Activated CD4-positive, alpha-beta T cell treated with anti-CD3 and anti-CD28 coated beads, Interleukin-2, amount 10 ng/mL, durations not matched to agents 24 days and 14 days (primary cell): ENCODE measurements at places on chromosomes 4 and X.
A peak's percentile ranks its signal among the peaks of the same experiment; 100 is the strongest.

GRCh38 chr4:80073473-80074008 is 512 bp upstream of the ANTXR2 start:
- DNase-seq, result peak; percentile 79

DNA sequence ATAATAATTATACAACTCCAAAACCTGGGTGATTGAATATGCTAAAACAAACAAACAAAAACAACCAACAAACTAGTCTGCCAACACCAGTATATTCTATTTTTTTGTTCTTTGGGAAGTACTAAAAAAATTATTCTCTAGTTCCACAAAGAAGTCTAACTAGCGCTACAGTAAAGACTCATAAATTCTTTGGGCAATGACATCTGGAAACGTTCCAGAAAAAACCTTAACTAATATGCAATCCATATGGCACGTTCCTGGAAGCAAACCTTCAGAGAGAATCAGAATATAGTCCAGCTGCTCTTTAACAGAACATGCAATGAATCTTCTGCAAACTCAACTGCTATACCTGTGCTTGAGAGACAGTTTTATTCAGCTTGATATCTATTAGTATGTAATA is 500.1 kb downstream of the TRAM1L1 start:
- DNase-seq, result no peak

- DNase-seq, result peak; percentile 61
Observed at GRCh38 chrX:51860679-51861078, 32.7 kb upstream of the MAGED1 start.

DNA sequence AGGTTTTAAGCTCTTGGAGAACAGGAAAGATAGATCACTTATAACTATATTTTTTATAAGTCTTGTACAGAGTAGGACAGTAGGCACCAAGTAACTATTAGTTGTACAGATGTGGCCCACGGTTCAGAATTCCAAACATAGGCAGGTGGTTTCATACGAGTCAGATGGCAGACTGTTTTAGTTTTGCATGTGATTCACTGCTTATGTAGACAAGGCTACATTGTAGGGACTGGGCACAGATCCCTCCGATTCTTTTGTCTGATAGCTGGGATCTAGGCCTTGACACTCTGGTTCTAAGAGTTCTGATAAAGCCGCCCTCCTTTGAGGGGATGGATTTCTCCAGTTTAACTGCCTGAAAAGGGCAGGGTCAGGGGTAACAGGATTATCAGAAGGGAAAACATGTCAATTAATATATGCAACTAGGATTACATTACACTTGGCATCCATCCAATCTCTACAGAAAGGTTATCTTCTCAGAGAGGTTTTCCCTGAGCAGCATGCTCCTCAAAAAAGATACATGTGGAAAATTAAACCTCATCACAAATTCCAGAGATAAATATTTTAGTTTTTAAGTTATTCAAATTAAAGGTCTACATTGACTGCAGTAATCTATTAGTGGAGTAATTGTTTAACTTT is 87.8 kb downstream of the SPRY1 start:
- DNase-seq, result no peak

GRCh38 chr4:87901422-87901992 is 68.7 kb downstream of the MEPE start:
- no peak for DNase-seq

GRCh38 chrX:155744534-155744933 is 131.8 kb upstream of the TMLHE start:
- DNase-seq, result no peak

DNA sequence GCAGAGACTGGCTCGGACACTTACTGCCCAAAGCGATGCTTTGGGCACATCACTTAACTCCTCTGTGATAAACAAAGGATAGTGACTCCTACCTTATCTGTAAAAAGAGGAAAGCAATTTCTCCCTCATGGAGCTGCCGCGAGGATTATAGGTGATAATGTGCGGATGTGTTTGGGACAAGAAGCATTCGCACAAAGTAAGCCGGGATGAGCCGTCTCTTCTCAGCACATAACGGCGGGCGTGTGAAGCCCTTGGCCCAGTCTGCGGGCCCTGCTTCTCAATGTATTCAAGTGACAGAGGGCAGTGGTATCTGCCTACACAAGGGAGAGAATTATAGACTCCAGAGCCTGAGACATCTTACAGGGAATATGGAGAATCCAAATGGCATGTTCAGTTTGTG is 550.3 kb upstream of the CPEB2 start:
- no peak for DNase-seq

DNA sequence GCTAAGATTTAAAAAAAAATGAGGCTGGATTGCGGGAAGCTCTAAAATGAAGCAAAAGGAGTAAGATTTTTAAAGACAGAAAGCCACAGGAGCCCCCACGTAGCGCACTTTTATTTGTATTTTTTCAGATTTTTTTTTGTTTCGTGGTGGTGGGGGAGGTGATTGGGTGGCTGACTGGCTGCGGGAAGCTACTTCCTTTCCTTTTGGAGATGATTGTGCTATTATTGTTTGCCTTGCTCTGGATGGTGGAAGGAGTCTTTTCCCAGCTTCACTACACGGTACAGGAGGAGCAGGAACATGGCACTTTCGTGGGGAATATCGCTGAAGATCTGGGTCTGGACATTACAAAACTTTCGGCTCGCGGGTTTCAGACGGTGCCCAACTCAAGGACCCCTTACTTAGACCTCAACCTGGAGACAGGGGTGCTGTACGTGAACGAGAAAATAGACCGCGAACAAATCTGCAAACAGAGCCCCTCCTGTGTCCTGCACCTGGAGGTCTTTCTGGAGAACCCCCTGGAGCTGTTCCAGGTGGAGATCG is 908 bp downstream of the PCDH10 start:
- peak; percentile 47 for DNase-seq

DNA sequence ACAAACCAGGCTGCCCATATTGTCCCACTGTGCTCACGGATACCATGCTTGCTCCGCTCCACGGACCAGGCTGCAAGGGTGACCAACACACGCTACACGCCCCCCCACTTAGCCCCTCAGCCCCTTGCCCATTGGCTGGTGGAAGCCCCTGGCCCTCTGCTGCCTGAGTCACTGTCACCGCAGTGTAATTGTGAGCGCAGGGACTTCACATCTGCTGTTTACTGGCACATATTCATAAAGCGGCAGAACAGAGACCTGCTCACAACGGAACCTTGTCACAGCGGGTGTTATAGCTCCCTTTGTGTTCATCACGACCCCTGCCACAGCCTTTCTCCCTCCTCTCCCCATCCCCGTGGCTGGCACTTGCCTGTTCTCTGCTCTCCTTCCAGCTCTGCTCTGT is 83.7 kb downstream of the PSAPL1 start:
- DNase-seq, result no peak

- no peak for DNase-seq
Observed at GRCh38 chrX:38500866-38501265, 60.5 kb upstream of the TSPAN7 start.

DNA sequence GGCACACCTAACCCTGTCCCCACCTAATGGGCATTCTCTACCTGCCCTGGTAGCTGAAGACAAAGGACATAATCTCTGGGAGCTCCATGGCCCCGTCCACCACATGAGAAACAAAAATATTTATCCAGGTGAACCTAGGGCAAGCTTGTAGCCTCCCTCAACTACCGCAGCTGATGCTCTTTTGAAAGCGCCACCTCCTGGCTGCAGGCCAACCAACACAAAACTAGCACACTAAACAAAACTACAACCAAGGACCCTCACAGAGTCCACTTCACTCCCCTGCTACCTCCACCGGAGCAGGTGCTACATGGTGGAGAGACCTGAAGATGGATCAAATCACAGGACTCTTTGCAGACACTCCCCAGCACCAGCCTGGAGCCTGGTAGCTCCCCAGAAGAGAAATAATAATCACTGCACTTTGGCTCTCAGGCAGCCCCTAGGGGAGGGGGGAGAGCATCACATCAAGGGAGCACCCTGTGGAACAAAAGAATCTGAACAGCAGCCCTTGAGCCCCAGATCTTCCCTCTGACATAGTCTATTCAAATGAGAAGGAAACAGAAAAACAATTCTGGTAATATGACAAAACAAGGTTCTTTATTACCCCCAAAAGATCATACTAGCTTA is 111.3 kb upstream of the ATP8A1 start:
- DNase-seq, result peak; percentile 63

GRCh38 chrX:19981947-19982346 is 8.9 kb downstream of the BCLAF3 start:
- DNase-seq, result no peak

GRCh38 chr4:188282471-188283232 is 143.4 kb downstream of the TRIML1 start:
- DNase-seq, result no peak

DNA sequence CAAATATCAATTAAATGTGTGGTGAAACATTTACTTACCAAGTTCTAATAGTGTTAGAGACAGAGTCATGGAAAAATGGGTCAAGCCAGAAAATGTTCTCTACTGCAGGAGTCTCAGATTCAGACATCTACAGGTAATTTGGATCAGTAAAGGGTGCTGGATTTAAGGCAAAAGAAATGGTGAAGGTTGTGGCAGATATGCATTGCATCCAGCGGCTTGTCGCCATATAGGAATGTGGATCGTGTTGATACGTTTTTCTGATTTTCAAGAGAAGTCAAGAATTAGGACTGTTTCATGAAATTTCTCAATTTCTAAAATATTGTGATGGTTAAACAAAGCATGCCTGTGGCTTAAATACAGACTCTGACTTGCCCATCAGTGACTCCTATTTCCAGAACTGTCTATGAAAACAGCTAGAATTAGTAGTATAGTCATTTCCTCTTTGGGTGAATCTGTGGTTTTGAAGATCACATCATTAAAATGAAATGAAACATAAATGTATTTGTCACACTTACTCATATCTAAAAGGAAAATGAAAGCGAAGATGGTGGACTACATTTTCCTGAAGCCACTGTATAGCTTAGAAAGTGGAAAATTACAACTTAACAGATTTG is 110.1 kb upstream of the VEGFC start:
- peak; percentile 60 for DNase-seq

DNA sequence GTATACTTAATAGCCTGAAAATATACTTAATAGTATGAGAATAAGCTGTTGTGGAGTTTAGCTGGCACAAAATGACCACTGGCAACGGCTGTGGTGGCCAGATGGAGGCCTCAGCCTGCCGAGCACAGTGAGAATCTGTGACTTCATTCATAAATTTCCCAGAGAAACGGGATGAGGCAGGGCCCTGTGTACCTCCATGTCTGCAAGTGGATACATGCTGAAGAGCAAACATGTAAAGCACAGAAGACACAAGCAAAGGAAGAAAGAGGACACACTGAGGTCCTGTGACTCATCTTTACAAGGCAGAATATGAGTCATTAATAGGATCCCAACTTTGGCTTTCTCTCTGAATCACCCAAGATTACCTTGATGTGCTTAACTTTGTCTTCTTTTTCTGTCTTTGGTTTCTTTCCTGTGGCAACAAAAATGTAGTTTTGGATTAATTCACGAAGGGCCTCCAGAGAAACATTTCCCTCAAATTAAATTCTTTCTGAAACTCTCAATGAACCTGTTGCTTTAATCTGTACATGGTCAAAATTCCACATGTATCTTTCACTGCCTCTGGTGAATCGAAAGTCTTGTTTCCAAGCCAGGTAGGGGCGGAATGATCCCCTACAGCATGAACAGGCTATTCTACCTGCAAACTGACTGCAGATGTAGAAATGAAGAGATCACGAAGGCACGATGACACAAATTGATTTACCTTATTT is 56.4 kb downstream of the IRF2 start:
- DNase-seq, result peak; percentile 77

DNA sequence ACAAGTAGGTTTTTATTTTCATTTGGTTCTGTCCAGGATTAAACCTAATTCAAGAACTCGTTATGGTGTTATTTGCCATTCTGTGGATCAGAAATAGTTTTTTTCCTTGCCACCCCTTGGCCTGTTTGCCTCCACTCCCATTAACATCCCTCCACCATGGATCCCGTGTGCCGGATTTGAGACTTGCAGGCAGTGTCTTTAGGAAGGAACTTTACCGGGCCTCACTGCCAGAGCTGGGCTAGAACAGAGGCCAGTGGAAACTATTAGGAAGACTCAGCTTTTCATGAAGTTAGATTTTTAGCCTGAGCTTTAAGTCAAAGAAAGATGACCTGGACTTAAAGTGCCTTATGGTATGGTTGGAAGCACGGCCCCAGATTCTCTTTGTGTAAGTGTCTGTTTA is 2.4 kb downstream of the KLHL2 start:
- no peak for DNase-seq

DNA sequence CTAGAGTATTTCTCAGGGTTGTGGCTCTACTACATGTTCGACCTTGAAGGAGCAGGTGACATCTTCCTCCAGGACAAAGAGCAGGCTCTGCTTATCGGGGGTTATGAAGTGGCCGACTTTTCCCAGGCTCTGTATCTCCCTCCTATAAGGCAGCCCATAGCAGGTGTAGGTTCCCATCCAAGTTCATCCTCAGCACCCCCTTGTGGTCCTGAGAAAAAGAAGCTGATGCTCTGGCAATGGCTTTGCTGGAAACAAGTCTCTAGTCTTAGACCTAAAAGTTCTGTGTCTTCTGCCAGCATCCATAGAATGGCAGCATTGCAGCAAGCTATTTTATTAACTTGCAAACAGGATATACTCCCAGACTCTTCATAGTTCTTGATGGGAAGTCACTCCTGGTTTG is 836.6 kb upstream of the PRKX start:
- no peak for DNase-seq

DNA sequence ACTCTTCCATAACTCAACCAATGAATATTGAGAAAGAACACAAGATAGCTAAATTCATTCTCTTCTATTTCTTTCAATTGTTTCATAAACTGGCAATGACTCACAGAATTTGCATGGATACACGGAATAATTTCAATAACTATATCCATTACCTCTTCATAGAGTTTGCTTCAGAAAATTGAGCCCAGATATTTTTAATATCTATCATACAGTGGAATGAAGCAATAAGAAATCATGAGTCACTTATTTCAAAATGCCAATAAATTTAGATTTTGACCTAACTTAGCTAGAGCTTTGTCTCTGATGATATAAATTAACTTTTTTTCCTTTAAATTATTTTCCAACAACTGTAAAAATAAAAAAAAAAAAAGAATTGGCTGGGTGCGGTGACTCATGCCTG is 22.2 kb upstream of the MANBA start:
- DNase-seq, result no peak

- no peak for DNase-seq
Observed at GRCh38 chr4:107578321-107578720, 141.7 kb downstream of the PAPSS1 start.

DNA sequence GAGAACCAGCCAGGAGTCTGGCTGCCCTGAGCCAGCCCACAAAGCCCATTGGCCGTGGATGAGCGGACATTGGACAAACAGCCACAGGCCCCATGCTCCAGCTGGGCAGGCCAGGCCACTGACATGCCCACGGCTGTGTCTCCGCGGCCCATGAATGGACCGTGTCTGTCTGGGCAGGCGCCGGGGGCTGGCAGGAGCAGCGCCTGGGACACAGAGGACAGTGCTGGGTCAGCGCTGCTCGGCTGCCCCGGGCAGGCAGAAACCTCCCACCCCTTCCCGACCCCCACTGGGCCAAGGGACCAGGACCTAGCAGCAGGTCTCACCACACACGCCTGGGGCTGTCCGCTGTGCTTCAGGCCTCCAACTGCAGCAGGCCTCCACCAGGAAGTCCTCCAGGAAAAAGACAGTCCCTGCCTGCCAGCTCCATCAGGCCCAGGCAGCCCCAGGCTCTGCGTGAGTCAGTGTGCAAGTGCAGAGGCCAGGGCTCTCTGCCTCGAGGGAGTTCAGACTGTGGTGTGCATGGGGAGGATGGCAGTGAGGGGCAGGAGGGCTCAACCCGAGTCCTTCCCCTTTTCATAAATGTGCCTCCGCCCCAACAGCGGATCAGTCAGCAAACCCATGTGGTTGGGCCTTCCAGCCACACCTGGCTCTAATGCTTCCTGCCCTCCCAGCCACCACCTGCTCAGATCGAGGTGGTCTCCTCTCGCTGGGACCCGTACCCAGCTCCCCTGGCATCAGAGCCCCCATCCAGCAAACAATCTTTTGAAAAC is 17.2 kb upstream of the FGFR3 start:
- DNase-seq, result no peak

- DNase-seq, result no peak
Observed at GRCh38 chrX:77961063-77961462, 8.4 kb downstream of the PGAM4 start.
